ENCODE measurements at places on chromosomes 3 and 15.

- no peak for DNase-seq
These were observed 38.6 kb upstream of the DGKG start for GRCh38 chr3:186400662-186401061.

DNA sequence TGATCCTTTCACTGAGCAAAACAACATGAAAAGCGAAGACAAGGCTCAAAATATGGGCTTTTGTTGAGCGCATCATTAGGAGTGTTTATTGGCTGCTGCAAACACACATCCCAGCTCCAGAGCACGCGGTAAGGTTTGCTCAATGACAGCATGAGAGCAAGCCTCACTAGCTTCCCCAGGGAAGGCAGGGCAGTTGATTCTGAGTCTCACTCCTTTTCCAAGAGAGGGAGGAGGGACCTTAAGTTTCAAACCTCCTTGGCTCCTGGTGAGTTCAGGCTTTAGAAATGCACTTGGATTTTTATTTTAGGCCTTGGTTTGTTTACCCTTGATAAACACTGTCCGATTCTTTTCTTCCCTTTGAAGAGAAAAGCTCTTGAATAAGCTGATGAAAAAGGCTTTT is 69.1 kb upstream of the CACNA2D3 start:
- DNase-seq: no peak

- no peak for DNase-seq
These were observed 9.1 kb downstream of the TASOR start for GRCh38 chr3:56673781-56674457.

GRCh38 chr3:179589143-179589542 is 15.3 kb downstream of the MRPL47 start:
- DNase-seq: no peak

DNA sequence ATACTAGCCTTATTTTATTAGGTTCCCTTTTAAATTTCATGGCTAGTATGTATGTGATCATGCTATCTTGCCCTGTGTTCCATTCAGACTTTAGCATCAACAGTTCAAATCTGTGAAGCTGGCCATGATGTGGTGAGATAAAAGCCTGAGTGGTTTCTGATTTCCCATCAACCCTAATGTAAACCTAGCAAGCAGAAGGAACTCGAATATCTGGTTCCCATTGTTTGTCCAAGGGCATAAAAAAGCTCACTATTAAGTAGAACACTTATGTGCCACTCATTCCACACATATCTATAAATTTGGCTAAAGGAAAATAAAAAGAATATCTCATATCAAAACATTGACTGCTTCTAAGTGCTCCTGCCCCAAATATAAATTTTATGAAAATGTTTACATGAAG is 311.7 kb downstream of the CADM2 start:
- DNase-seq: no peak

DNA sequence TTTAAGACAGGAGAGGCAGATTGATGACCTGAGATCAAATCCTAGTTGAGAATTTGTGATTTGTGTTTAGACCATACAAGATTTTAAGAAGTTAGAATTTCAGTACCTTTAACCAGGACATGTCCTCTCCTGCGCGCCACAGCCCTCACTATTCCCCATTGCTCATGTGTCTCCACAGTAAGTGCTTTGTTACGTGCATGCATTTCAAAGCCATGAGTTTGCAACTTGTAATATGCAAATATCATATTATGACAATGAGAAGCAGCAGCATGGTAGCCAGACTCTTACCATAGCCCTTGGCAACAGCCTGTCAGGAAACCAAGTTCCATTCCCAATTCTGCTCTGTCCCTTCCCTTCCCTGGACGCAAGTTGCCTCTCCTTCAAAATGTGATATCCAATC is 73.3 kb upstream of the ATP13A5 start:
- no peak for DNase-seq

DNA sequence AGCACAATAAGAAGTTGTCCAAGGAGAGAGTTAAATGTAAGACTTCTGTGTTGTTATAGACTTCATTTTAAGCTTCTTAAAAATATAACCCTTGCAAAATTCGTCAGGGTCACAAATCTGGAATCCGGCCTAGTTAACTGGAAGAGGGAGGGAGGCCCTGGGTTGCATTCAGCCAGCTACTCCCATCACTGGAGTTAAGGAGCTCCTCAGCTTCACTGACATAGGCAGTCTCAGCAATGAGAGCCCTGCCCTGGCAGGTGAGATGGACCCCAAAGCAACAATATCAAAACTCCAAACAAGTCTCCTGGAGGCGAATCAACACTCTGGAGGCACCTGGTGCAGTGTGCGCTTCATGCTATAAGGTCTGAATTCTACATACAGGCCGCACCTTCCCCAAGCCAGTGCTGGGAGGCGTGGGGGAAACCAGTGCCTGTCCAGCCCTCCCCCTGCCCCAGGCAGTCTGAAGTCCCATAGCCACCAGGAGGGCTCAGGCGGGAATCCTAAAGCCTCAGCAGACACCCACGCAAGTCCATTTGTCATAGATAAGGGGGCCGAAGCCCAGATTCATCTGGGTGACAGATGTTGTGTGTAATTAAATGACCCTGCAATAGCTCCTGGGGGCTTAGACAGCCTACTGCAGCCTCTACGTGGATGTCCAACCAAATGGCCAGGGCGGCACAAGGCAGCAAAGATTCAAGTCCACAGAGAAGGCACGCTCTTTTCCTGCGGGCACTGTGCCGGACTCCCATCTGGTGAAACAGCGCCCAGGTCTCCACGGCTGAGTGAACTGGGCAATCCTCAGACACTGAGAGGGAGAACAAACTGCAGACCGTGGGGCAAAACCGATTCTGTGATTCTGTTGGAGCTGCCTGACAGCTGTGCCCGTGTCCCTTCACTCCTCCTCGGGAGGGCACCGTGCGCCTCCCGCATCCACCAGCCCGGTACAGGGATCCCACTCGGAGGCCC is 64.9 kb downstream of the ATP10A start:
- DNase-seq: no peak

- no peak for DNase-seq
These were observed 19.5 kb downstream of the PRKCD start for GRCh38 chr3:53180305-53181023.

GRCh38 chr3:155149494-155149893 is 69.4 kb downstream of the MME start:
- DNase-seq: no peak

DNA sequence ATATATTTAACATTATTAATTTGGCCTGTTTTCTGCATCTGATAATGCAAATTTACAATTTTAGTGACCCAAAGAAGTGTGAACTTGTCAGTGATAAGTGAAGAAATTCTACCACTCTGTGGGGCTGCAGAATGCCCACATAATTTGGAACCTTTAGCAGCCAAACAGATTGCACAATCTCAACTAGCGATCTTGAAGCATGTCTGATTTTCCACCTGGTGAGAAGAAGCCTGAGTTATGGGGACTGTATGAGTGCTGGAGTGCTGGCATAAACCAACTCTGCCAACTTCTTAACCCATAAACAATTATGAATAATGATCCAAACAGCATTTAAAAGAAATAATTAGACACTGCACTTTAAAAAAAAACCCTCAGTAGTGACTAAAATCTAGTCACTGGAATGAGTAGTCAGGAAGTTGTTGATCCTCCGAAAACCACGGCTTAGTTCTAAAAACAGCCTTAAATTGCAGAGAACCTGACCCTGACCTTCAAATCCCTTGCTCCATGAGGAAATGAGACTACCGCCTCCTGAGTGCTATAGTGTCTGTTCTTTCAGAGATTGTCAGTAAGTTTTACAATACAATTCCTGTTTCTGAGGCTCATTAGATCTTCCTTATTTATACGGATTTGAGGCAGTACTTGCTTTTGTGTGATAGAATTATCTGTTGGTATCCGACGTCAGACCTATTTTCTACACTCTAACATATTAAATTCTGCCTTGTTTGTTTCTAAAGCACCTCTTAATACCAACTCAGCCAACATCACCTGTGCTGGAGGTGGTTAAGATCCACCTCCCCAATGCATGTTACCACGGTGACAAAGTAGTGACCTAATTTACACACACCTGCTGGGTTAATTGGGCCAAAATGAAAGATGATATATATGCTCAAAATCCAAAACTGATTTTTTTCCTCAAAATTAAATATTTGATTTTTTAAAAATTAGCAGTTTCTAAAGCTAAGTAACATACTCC is 267.7 kb downstream of the ZBTB20 start:
- DNase-seq: no peak

DNA sequence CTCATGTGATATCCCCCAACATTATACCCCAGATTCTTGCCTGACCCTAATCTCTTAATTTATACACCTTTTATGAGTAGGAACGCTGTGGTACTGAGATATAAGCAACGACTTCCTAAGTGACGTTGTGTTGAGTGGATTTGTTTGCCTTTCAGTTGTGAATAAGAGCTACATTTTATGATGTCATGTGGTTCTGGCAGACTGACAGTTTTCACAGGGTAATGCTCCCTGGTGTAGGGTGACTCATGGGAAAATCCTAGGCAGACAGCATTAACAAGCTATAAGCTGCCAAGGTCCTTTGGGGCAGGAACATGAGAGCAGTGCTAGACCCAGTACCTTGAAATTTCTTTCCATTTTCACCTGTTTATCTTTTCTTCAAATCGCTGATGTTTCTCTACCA is 11.2 kb downstream of the C3orf52 start:
- DNase-seq: no peak

DNA sequence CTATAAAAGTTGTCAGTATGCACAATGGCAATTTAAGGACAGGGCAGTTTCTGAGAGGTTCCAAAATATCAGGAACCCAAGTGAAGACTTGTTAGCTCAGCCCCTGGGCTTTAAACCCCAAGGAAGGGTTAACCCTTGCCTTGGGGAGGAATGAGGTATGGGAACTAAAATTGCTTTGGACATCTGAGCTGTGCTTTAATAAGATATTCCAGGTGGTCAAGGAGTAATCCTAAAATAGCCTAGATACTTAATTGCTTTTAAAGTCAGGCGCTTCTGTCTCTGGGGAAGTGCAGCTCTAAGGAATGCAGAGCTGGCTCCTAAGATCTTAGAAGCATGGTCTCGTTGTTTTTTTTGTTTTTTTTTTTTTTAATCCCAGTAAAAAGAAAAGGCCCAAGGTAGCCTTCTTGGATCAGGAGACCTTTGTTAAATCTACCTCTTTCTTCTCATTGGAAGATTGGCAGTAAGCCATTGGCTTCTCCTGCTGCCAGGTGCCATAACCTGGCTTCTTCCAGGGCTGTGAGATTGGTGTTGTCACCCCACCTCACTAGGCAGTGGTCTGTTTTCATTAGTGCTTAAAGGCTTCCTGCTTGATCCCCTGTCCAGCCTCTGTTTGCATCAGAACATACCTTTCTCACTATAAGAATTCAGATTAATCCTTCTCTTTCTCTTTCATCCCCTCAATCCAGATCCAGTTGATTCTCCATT is 24.5 kb downstream of the ARID3B start:
- DNase-seq: no peak

- no peak for DNase-seq
These were observed 619 bp downstream of the EIF2AK4 start for GRCh38 chr15:39934397-39935071.

GRCh38 chr3:148796799-148797198 is 30.8 kb upstream of the CPB1 start:
- no peak for DNase-seq

- no peak for DNase-seq
These were observed 93.7 kb upstream of the BOC start for GRCh38 chr3:113117511-113118234.

DNA sequence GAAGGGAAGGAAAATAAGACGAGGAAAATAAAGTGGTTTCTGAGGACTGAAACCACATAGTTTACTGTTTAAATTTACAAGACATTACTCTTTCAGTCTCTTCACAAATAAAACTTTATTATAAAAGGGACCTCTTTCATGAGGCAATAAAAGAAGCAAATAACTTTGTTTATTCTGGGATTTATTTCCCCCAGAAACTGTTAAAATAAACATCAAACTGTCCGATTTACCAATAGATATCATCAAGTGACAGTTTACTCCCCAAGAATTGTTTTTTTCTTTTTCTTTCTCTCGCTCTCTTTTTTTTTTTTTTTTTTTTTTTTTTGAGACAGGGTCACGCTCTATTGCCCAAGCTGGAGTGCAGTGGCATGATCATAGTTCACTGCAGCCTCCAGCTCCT is 54.1 kb downstream of the SLC28A2 start:
- no peak for DNase-seq

GRCh38 chr3:13039213-13039896 is 33.9 kb downstream of the IQSEC1 start:
- DNase-seq: no peak

GRCh38 chr3:132417695-132418411 is 551 bp downstream of the DNAJC13 start:
- DNase-seq: peak; percentile 26

- no peak for DNase-seq
These were observed 11.5 kb upstream of the TBL1XR1 start for GRCh38 chr3:177208781-177209180.

DNA sequence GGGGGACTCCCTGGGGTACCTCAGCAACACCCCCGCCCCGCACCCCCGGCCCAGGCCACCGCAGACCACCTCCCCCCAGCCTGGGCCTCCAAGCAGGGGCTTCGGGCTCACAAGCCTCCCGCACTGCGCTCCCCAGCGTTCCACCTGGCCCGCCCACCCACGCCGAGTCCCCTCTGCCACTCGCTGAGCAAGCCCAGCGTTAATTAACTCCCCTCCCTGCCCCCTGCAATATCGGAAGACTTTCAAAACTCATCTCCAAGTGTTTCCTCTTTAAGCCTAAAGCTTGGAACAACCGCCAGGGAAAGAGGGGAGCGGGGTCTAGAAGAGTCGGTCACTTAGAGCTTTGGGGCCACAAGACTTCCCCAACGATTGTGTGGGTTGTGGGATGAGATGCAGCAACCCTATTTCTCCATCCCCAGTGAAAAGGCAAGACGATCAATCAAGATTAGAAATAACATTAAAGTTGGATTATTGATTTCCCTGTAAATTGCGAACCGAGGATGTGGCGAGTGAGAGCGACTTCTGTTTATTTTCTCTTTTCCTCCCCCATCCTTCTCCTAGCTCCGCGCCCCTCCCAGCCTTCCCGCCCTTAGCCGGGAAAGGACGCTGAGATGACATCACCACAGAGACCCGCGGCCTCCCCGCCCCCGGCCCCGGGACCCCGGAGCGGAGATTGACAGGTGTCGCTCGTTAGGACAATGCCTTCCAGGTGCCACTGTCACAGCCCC is 30.2 kb downstream of the NR2F2 start:
- DNase-seq: no peak

- DNase-seq: no peak
These were observed 144.6 kb downstream of the THSD4 start for GRCh38 chr15:71259866-71260265.

- DNase-seq: no peak
These were observed 10.4 kb upstream of the CLPX start for GRCh38 chr15:65195548-65195923.

GRCh38 chr3:97823046-97824004 is 1.5 kb downstream of the CRYBG3 start:
- no peak for DNase-seq

GRCh38 chr15:25410649-25411048 is 28.2 kb downstream of the UBE3A start:
- DNase-seq: no peak

DNA sequence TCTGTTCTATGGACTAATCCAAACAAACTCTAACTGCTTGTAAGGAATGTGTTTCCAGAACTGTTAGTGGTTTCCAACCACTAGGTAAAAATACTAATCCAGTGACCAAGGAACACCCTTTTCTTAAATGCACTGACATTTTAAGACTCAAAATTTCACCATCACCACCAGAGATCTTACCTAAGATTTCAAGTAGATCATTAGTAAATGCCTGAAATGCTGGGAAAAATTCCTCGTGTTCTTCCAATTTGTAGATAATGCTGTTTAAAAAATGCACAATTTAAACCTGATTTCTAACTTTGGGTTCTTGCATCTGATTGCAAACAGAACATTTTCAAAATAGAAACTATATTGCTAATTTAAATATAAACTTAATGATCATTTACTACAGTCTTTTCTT is 63.4 kb downstream of the ESYT3 start:
- DNase-seq: no peak

- no peak for DNase-seq
These were observed 25.0 kb upstream of the ATP1B3 start for GRCh38 chr3:141851411-141851810.

Data from effector memory CD4-positive, alpha-beta T cell (primary cell).